ENCODE measurements at places on chromosomes 2 and 18.

GRCh38 chr18:62183578-62184195, 3.2 kb downstream of the PIGN start:
- DNase-seq = no peak

DNA sequence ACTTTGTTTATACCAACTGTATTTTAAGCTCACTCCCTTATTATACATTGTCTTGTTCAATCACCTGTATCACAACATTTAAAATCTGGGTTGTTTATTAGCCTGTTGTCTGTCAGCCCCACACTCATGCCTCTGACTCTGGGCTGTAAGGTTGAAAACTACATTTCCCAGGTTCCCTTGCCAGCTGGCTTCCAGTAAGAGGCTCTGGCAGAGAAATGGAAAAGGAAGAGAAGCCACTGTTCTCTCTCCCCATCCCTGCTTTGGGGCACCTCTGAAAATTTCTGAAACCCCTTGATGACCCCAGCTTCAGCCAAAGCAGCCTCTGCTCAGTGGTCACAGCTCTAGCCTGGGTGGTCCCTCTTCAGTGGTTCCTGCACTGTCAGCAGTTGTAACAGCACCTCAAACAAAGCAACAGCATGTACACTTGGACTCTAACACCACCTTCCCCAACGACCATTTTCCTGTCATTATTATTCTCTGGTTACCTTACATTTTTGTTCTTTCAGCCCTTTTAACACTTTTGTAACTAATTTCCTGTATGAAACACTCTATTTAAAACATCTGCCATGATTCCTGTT, 108.9 kb upstream of the LGALSL start:
- DNase-seq = no peak

DNA sequence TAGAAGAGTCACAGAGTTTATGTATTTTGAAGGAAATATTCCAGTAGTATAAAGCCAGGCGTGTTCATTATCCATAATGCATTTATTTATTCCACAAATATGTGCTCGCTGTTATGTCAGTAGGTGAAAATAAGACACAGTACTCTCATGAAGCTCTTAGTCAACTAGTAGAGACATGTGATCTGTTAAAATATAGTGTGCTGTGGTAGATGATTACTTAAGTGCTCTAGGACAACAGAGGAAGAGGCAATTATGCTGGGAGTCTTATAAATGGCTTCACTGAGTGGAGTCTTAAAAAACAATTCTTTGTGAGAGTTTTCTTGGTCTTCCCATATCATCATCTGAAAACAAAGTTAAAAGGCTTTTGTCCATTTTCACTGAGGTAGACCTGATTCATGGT, 457.3 kb downstream of the XIRP2 start:
- DNase-seq = no peak

DNA sequence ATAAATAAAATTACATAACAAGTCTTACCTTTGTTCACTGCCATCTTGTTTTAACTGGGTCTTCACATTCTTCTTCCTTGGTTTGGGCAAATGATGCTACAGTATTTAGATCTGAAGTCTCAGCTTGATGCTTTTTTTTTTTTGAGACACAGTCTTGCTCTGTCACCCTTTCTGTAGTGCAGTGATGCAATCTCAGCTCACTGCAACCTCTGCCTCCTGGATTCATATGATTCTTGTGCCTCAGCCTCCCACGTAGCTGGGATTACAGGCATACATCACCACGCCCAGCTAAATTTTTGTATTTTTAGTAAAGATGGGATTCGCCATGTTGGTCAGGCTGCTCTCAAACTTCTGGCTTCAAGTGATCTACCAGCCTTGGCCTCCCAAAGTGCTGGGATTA, 53.2 kb upstream of the MAT2A start:
- DNase-seq = no peak

DNA sequence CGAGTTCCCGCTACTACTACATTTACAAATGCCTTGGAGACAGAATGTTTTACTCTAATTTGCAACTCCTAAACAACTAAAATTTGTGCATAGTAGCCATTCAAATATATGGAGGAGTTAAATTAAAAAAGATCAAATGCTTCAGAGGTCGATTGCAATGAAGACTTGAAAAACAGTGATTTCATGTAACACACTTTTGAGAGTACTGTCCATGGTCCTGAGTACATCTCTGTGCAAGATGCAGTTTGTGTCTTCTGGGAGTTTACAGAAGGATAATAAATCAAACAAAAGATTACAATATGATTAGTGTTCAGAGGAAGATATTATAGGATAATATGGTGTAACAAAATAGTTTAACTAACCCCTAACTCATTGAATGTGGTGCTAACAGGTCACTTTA, 894.7 kb downstream of the TMEM182 start:
- no peak for DNase-seq

DNA sequence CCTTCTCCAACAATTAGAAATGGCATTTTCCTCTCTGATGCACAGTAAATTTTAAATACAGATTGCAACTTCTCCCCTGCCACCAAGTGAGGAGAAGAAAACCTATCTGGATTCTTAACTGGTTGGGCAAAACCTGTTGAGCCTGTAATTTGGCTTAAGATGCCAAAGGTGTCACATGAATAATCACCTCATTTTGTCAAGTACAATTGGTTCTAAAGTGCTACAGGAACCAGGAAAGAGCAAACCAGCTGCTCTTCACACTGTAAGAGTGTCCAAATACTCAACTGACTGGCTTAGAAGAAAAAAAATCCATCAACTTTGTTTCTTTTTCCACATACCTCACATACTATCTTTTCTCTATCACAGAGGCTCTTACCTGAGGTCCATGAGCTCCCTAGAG, 35.4 kb downstream of the NPC1 start:
- no peak for DNase-seq

- no peak for DNase-seq
Measured at GRCh38 chr2:36409935-36410334, 54.4 kb downstream of the CRIM1 start.

- no peak for DNase-seq
Measured at GRCh38 chr2:220935789-220936321, 636.2 kb downstream of the EPHA4 start.

DNA sequence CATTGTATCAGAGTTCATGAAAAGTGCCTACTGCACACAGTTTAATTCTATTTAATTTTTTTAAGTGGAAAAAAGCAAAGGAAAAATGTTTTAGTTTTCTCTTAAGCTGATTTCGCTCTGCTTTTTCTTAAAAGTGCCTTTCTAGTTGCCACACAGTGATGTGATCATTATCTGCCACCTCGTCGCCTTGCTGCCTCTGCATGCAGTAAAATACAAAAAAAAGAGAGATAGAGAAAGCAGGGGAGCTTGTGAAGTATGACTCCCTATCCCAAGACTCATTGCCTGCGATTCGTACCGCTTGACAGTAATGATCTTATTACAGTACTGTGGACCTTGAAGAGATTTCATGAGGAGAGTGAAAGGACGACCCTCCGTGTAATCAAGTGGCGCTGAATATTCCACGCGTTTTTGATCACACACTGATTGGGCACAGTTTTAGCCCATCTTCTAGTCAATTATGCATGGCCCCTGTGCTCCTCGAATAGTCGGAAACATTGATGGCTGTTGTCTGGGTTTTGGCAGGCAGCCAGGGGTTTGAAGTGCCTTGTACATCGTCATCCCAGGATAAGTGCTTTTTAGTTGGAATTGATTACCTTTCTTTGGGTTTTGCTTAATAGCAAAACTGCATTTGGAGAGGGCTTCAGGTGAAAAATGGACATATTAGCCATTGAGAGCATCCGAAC, 188.3 kb downstream of the GBX2 start:
- no peak for DNase-seq

- DNase-seq = no peak
Measured at GRCh38 chr2:215367662-215368492, 56.0 kb downstream of the ATIC start.

GRCh38 chr2:76749858-76750257, 772.3 kb downstream of the LRRTM4 start:
- DNase-seq = no peak

GRCh38 chr2:197137231-197137630, 173.3 kb downstream of the ANKRD44 start:
- DNase-seq = no peak

GRCh38 chr18:73663581-73663980, 484.1 kb downstream of the FBXO15 start:
- no peak for DNase-seq

GRCh38 chr2:235506997-235507615, 13.3 kb downstream of the AGAP1 start:
- no peak for DNase-seq

GRCh38 chr2:22957446-22957845, 427.5 kb upstream of the KLHL29 start:
- DNase-seq = no peak

- DNase-seq = no peak
Measured at GRCh38 chr2:99891428-99891780, 251.0 kb downstream of the AFF3 start.

GRCh38 chr18:38940475-38940862, 1374.9 kb upstream of the CELF4 start:
- DNase-seq = no peak

DNA sequence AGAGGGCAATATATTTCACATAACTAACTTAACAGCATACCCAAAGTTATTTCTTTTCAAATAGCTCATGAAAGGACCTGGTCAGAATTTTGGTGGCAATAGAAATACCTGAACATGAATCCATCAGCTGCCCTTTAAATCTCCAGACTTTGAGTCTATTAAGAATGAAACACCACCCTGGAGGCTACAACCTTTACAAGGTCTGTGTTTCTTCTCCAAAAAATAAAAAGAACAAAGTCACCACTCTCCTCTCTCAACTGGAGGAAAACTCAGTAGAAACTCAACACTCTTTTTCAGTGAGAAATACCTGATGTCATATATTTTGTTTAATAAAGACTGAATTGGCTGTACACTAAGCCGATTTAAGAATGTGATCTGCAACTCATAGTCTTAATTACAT, 204.3 kb downstream of the AGPS start:
- DNase-seq = no peak

DNA sequence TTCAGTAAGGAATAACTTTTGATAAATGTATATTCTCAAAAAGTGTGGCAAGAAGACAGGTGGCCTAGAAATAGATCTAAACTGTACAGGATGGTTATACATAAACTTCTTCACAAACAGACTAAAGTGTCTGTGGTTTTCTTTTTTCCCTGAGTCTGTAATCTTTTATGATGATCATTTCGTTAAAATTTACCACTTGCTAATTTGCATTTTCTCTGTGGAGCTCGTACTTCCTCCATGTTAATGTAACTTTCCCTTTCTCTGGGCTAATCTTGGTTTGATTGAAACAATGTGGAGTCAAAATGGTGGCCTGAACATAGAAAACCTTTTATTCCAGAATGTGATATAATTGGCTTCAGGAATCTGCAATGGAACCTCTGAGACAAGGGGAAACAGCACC, 166.2 kb downstream of the FTCDNL1 start:
- no peak for DNase-seq

- no peak for DNase-seq
Measured at GRCh38 chr18:36141576-36141975, 11.9 kb downstream of the ELP2 start.

GRCh38 chr2:234983011-234983726, 31.4 kb downstream of the SH3BP4 start:
- no peak for DNase-seq

DNA sequence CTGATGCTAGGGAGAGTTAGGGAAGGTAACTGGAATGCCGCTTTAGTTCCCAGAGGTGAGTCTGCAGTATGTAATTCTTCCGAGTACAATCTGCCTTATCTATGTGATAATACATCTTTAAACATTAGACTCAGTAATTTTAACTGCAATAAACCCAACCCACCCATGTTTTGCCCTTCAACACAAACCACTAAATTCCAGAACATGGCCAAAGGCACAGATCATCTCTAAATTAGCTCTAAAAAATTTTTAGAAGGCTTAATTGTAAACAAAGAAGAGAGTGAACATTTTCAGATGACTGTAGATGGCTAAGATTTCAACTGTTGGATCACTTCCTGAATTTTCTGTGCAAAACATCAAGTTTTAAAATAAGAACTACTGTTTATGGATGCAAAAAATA, 488.7 kb upstream of the ID2 start:
- DNase-seq = no peak

DNA sequence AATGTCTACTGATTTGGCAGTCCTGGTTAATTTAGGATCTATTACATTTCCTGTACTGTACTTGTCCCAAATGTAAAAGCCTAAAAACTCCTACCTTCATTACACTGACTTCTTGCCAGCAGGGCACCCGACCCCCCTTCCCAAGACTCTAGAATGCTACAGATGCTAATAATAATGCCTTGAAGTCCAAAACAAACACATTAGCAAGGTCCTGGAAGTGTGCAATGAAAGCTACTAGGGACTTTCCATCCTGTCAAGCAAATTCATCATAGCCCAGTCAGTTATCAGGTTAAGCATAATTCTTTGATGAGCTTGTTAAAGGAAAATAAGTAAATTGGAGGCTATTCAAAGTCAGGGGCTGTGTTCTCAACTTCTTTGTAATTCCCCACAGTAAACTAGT, 115.3 kb upstream of the RBBP8 start:
- DNase-seq = no peak

GRCh38 chr2:155815851-155816250, 516.7 kb downstream of the NR4A2 start:
- DNase-seq = no peak

DNA sequence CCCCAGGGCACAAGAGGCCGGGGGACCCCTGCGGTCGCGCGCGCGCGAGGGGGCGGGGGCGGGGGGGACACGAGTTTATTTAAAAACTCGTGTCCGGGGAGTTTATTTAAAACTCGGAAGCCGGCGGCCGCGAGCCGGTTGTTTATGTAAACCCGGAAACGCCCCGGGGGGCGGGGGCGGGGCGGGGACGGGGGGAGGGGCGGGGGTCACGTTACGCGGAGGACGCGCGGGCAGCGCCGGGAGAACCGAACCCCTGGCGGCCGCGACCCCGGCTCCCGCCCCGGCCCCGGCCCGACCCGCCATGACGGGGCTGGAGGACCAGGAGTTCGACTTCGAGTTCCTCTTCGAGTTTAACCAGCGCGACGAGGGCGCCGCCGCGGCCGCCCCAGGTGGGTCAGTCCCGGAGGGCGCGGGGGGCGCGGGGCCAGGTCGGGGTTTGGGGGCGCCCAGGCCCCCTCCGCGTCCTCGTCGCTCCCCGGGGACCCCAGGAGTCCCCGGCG, 4.4 kb downstream of the NFATC1 start:
- DNase-seq = no peak

- no peak for DNase-seq
Measured at GRCh38 chr2:196783431-196784094, 15.9 kb downstream of the GTF3C3 start.

DNA sequence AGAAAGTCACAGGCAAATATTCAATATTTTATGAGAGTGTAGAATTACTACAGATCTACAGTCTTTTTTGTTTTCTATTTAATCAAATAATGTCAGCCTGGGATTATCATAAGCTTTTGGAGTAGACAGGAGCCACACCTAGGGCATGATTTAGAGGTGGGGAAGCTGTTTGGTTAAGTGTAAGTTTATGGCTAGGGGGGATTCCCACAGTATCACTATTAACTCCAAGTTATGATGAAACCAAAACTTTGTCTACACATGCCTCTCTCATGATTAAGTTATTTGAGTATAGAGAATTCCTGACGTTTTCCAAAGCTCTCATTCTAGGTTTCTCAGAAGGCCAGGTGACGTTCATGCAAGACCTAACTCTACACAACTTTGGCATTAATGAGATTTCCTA, 2.1 kb downstream of the SERPINB10 start:
- no peak for DNase-seq

Data from cerebellar nuclear complex (tissue), 1 donor.